ENCODE measurements at places on chromosomes 12 and 14.
A peak's percentile ranks its signal among the peaks of the same experiment; 100 is the strongest.

DNA sequence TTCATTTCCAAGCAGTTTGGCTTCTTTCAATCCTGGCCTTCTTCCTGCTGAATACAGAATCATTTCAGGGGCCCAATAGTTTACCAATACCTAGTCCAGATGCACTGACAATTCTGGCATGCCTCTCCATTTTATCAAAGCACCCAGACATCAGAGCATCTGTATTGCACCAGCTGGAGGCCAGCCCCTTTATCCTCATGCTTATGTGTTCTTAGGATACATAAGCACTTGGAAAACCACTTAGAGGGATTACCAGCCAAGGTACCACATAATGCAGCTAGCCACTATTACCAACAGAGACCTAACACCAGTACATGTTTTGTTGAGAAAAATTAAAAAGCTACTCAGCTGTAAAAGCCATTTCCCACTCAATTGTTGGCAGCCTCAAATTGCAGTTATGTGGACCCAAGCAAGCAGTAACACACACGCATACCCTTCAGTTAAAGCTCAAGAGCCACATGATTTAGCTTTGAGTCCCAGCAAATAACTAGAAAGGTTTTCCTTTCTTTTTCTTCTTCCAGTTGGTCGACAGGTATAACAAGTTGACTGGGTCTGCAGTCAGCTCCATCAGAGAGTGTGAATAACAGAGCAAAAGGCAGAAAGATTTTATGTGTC is 263.8 kb downstream of the DIO2 start:
- DNase-seq, result peak; percentile 100

DNA sequence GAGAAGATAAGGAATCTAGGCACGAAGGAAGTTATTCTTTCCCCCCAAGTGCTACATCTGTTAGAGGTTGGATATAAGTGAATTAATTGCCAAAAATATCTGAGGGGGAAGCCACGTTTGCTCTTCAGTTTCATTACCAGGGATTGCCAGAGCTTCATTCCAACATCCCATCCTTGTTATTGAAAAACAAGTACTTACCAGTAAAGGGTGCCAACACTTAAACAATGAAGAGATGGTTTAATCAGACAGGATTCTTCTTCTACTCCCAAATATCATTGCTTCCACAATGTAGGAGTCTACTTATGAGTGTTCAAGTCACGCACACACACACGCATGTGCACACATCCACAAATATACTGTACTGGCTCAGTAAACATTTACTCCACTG is 312.4 kb downstream of the RPAP3 start:
- DNase-seq, result peak; percentile 30

GRCh38 chr12:23729359-23729758 is 220.1 kb downstream of the SOX5 start:
- DNase-seq, result no peak

GRCh38 chr12:109288571-109288970 is 20.5 kb downstream of the FOXN4 start:
- DNase-seq, result no peak

DNA sequence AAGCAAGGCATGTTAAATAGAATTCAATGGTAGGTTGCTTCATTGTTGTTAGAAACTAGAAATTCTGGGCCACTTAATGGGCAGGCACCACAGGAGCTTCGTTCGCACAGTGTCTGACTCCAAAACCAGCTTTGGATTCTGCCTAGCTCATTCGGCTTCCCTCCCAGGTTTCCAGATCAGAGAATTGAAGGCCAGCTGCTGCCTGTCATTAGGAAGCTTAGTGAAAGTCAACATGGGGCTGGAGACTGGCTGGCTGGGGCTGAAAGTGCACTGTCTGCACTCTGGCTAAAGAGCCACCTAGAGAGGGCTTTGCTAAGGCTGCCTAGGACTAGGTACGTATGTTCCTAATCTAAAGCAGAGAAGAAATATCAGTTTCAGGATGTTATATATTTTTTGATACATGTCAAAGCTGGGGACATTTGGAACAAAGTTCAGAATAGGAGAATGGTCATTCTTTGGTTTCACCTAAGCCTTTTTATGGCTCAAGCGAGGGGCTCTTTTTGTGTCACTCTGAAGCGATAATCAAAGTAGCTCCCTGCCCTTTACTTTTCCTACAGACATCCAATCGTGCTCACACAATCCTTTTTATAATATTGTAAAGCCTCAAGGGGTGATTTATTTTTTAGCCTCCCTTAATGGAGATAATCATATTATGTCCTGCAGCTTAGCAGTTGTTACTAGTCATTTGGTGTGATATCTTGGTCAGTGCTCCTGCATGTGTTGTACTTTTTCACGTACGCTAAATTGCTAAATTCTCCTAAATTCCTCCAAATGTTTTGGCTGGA is 238.5 kb upstream of the NAV3 start:
- peak; percentile 91 for DNase-seq

DNA sequence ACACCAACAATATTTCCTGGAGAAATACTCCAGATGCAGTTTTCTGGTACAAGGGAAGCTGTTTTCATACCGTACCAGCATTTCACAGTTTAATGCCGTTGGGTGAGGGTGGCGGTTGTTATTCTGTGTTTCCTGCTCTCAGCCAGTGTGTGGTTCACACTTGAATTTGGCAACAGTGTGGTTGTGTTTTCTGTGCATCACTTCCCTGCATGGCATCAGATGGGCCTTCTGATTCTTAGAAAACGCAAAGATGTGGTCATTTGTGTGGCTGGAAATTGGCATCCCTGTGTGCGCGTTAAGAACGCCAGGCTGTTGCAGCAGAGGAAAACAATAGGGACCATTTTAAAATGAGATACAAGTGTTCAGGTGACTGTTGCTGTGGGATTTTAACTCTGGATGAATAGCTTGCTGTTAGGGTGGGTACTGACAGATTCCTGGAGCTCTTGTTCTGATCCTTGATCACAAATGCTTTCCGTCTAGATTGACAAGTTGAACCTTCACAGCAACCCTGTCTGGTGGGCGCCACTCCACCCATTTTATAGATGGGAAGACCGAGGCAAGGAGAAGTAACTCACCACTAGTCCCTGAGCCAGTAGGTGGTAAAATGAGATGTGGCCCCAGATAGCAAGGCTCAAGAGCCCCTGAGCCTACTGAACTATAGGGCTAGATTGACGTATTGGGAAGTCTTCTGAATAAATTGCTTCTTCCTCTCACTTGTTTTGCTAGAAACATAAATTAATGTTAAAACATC is 231.2 kb downstream of the CHST11 start:
- no peak for DNase-seq

DNA sequence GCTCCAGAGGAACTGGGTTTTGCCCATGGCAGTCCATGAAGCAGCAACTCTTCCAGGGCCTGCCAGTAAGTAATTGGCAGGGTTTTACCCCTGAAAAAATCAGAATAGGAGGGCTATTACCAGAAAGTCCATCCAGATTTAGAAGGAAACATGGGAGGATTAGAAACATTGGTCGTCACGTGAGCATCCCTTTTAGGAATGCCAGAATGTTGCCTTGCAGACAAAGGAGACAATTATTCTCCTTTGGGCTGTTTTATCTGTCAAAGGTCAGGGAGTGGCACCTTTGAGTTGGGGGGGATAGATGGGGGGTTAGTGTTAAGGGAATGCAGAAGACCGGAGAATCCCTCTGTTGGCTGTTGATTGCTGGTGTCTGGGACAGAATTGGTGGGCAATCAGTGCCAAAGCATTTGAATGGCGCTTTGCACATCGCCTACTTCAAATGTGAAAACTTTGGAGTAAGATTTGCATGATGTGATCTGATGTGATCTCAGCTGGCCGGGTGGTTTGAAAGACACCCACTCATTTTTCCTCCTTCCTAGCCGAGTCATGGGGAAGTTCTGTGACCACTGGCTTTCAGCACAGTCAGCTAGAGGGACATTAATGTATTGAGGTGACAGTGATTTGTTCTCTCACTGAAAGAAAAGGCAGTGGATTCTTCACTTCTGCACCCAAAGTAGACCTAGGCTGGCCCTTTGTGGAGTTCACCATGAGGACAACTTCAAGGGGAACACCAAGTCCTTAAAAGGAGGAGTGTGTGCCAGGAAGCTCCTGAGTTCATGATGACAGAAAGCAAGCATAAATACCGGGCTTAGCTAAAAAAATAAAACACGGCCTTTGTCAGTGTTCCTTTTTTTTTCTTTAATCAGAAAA is 31.4 kb downstream of the FLVCR2 start:
- DNase-seq, result no peak

GRCh38 chr14:94031883-94032279 is 5.7 kb downstream of the OTUB2 start:
- no peak for DNase-seq

DNA sequence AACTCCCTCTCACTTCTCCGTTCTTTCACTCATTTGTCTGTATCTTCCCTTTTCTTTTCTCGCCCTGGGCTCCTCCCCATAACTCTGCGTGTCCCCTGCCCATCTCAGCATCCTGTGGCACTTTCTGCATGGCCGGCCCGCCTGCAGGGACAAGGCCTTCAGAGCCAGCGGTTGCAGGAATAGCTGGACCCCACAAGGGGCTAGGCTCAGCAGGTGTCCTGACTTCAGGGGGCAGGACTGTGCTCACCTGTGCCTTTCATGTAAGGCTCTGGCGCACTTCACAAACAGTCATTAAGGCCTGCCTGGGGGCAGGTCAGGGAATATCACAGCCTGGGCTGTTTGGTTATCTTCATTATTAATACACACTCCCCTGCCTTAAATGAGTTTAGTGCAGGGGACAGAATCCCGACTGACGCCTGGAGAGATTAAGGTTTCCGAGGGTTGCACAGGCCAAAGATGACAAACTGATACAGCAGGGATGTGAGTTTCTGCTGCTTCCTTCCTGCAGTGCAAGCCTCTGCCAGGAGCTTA is 768.8 kb upstream of the TBX3 start:
- no peak for DNase-seq

DNA sequence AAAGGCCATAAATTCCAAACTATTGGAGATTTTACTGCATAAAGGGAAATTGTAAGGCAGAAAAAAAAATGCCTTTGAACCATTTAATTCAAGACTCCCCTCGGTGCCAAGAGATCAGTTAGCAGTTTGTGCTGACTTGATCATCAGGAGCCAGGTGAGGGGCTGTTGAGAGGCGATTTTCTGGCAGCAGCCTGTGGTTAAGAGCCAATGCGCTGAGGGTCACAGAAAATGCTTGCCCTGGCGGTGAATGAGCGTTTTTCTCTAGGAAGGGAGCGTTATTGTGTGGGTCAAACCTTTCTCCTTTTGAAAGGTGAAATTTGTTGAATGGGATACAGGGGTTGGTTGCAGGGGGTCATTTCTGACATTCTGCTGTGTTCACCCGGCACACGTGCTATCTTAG is 4.7 kb downstream of the SRRM4 start:
- peak; percentile 41 for DNase-seq

DNA sequence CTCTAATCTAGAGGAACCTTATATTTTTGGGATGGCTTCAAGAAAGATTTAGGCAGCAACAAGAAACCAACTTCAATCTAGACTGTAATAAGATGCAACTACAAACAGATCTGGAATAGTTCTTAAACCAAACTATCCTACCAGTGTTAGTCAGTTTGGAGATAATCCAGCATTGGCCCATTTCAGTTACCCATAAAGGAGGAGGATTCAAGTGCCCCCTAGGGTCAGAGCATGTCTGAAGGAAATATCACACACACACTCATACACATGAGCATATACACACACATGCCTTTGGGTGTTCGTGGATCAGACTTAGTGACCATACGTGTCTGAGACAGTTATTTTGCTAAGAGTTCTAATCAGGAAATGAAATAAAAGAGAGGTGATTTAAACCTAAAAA is 261.2 kb downstream of the ADAMTS20 start:
- DNase-seq, result no peak

GRCh38 chr12:69415471-69416275 is 54.5 kb upstream of the FRS2 start:
- peak; percentile 45 for DNase-seq

DNA sequence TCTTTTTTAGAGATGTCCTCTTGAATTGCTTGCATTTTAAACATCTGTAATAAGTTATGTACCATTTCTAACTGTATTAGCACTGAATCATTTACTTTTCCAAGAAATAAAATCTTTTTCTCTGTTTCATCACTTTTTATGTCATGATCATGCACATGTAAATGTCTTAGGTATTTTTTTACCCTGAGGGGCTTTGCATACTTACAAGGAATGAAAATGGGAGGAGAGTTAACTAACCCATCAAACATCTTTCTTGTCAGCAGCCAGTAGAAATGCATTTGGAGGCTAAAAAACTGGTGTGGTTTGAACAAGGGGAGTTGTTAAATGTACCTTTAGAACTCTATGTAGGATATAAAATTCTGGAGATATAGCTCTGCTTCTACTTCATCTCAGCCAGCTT is 1080.3 kb downstream of the GALC start:
- DNase-seq, result no peak

- no peak for DNase-seq
Observed at GRCh38 chr12:46677749-46678148, 148.0 kb downstream of the SLC38A4 start.

Data from NCI-H524 (cell line).